Stimulated activated CD8-positive, alpha-beta memory T cell treated with anti-CD3 and anti-CD28 coated beads, Interleukin-7, amount 100 ng/mL, for 1 hour (primary cell): ENCODE measurements at places on chromosomes 1 and 21.

- no peak for DNase-seq
Observed at GRCh38 chr1:226874579-226875425, 4.4 kb downstream of the PSEN2 start.

DNA sequence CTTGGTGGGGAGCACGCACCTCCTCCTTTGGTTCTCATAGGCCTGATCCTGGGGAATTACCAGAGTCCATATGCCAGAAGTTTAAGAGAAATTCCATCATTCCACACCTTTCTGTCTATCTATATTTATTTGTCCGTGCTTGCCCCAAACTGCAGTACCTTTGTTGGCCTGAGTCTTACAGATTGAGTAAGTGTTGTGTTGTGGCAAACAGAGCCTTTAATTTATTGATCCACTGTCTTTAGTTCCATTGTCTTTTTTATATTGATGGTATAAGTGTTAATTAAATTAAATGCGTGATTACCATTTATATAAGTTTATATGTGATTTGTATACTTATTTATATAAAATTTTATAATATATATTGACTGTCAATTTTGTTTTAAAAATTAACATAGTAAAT lies 4.9 kb downstream of the SH3BGR start:
- DNase-seq: no peak

DNA sequence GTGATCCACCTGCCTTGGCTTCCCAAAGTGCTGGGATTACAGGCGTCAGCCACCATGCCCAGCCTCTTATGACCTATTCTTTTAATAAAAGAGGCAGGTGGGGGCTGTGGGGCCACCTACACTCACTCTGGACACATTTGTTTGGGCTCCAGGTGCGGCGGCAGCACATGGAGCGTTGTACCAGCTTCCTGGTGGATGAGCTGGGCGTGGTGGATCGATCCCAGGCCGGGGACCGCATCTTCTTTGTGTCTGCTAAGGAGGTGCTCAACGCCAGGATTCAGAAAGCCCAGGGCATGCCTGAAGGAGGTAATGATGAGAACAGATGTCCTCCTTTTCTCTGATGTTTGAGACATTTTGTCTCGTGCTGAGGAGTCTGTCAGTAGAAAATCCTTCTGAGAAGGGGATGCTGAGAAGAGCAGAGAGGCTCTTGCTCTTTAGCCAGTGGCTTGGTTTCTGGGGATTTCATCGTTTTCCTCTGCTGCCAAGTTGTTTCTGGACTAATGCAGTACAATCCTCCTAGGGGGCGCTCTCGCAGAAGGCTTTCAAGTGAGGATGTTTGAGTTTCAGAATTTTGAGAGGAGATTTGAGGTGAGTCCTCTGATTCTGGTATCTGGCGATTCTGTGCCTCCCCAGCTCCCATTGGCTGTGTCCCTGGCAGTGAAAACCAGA lies 17.9 kb upstream of the MIIP start:
- no peak for DNase-seq

- DNase-seq: no peak
Observed at GRCh38 chr21:35077466-35077865, 28.4 kb upstream of the RUNX1 start.

- no peak for DNase-seq
Observed at GRCh38 chr1:235601104-235601503, 48.5 kb downstream of the GNG4 start.

DNA sequence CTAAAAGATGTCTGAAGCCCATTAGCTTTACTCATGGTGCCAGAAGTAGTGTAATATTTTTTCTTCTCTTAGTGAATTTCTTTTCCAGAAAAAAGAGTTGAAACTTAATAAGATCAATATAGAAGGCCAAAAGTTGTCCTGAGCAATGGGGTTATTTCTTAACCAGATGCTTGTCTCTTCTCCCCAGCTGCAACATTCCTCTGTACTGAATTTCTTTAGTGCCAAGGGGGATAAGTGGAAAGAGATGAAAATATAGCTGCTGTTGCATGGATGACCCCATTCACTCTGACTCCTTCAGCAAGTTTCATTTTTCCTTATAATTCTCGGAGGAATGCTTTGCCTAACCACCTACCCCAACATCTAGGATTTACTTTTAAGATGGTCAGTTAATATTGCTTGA lies 675.0 kb downstream of the USP25 start:
- DNase-seq: no peak

- DNase-seq: no peak
Observed at GRCh38 chr1:40140211-40140973, 20.8 kb upstream of the RLF start.

GRCh38 chr1:19140465-19140864 lies 69.6 kb downstream of the UBR4 start:
- no peak for DNase-seq

DNA sequence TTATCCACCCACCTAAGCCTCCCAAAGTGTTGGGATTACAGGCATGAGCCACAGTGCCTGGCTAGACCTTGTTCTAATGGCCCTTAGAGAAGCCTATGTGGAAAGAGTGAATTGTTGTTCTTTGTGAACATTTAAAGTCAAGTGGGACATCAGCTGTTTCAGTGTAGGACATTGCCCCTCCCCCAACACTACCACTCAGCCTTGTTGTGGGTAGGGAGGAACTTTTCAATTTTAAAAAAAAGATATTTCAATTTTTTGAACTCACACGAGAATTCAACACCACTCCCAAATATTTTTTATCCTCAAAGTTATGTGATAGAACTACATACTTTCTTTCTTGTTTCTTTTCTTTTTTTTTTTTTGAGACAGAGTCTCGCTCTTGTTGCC lies 36.7 kb upstream of the TMEM222 start:
- DNase-seq: no peak

- DNase-seq: no peak
Observed at GRCh38 chr1:241411056-241411775, 54.2 kb upstream of the RGS7 start.

- no peak for DNase-seq
Observed at GRCh38 chr21:15761507-15762100, 31.8 kb downstream of the USP25 start.

DNA sequence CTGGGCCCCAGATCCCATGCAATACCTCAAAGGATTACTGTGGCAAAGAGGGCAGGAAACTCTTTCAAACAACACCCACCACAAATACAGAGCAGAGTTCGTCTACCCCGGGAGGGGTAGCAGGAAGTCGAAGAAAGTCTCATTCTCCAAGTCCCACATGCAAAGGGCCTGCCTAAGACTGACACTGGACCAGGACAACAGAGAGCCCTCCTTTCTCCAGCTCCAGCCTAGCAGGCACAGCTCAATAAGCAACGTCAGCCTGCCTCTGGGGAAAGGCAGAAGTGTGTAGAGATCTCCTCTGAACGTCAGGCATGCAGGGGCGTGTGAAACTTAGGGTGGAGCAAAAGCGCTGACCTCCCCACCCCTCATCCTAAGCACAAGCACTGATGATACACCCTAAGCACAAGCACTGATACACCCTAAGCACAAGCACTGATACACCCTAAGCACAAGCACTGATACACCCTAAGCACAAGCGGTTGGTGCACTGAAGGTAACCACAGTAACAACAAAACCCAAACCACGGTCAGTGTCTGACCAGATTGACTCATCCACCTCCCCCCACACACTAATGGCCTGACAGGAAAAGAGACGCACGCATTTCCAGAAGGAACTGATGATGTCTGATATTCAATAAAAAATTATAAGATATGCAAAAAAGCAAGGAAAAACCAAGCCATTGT lies 1.3 kb downstream of the KRTAP12-3 start:
- DNase-seq: no peak

DNA sequence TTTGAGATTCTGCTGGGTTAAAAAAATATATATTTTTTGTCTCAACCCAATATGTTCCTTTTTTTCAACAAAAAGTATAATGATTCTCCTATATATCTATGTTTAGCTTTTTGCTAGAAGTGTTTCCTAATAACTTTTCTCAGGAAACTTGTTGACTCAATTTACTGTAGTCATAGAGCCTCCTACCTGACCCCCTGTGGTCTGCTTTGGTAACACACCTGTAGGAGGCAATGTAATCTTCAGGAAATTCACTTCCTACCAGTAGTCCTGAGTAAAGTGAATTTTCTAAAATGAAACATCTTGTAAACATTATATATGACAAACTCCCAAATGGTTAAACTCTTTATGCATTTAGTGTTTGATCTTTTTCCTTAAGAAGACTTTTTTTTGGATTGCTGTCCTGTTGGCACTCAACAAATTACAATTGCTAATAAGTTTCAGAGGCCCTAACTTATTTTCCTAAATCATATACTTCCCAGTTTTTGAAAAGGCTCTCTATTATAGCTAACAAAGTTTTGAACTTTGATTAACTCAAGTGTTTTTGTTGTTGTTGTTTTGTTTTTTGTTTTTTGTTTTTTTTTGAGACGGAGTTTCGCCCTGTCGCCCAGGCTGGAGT lies 118.3 kb downstream of the OLFML2B start:
- no peak for DNase-seq

DNA sequence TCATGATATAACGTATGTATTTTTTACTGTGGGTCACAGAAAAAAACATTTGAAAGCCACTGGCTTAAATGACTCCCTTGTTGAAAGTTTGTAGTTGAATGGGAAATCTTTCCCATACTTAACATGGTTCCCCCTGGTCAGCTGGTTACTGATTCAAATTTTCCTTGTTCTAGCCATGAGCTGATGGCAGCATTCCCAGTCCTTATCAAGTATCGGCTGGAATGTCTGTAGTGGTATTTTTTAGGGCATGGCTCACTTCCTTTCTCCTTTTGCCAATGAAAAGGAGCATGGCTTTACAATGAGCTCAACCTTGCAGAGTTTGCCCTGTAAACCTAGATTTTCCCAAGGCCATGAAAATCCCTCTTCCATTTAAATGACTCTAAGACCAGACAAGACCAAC lies 55.7 kb downstream of the GIPC2 start:
- DNase-seq: no peak

- DNase-seq: no peak
Observed at GRCh38 chr21:24727803-24728440, 879.4 kb downstream of the MRPL39 start.

DNA sequence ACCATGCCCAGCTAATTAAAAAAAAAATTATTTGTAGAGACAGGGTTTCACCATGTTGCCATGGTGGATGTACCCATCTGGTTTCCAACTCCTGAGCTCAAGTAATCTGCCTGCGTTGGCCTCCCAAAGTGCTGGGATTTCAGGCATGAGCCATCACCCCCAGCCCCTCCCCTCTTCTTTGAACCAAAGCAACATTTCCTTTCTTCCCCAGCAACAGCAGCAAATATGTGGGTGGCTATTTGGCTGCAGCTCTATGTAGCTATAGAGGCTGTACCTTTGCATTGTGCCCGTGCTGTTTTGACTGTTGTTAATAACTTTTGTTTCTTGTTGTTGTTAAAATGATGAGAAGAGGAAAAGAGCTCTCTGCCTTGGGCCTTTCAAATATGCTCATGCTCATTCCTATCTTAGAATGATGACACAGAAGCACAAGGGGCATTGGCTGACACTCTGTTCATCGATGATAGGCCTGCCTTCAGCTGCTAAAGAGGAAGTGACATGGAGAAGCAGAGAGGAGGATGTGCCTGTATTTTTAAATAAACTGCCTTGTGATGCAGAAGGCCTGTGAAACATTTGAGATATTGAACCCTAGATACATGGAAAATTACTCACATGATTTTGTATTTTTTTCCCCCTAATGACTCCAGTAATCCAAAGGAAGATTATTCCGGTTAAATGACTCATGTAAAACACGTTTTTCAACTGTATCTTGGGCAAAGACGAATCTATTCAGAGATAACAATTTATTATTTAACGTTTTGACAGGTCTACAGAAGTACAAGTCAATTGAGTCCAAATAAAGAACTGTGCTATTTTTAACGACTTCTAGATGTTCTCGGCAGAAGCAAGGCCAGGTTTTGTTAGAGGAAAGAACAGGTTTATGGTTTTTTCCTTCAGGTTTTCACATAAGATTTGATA lies 20.5 kb upstream of the XPR1 start:
- DNase-seq: no peak

- DNase-seq: no peak
Observed at GRCh38 chr1:52356818-52357355, 9.1 kb downstream of the CC2D1B start.

DNA sequence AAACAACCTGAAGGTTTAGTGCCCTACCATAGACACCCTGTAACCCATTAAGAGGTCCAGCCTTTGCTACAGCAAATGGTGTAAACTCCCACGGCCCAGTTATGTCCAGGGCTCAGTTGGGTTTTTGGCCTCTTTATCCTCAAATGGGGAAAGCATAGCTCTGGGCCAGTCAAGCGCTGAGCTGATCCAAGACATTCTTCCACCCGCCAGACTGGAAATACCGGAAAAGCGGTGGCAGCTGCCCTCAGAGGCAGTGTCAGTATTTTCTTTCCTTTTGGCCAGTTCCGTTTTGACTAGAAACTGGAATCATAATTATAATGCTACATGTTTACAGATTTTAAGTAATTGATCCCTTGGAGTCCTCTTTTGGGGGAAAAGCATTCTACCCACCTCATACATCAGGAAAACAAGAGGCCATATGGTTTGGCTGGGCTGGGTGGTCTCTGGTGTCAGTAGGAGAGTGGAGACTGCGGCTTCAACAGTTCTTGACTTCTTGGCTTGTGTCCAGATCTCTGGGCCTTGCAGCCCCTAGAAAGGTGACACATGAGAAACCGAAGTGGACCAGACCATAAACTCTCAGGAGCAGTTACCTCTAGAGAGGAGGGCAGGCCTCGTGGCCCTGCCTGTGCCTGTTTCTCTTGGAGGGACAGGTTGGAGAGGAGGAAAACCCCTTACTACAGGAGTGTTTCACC lies 30.2 kb upstream of the CLDN14 start:
- no peak for DNase-seq

GRCh38 chr1:98260839-98261238 lies 340.0 kb upstream of the DPYD start:
- no peak for DNase-seq

DNA sequence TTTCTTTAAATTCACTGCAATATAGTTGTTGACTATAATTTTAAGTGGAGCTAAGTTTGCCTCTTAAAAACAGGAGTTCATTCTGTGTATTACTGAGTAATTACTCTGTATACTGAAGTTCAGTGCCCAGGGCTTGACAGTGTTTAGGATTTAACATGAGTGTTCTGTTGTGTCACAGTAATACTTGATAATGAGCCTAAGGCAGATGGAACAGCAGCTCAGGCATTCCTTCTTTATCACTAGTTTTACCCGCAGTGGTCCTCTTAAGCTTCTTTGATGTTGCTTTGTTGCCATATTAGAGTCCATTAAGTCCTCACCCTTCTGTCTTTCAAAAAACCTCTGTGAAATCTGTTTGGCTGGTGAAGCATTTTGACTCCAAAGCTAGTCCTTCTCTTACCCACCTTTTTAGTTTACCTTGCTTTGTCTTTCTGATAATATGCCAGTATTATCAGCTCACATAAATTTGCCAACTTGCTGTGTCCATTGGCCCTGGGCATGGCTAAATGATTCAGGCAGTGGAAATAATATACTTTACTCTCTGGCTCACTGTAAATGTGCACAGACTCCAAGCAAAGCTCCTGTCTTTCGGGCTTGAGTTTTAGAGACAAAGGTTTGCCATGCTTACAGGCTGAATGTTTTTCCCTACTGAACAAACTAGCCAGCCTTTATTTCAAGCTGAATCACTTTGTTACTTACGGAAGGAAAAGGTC lies 17.7 kb downstream of the HIPK1 start:
- DNase-seq: no peak

GRCh38 chr1:2481885-2482284 lies 5.8 kb downstream of the PLCH2 start:
- no peak for DNase-seq

- no peak for DNase-seq
Observed at GRCh38 chr1:168421399-168422004, 122.3 kb downstream of the XCL2 start.
